Left lung (tissue), 14 donors: ENCODE measurements at places on chromosomes 13 and 19. TPM values are rescaled to one million over a fixed set of nuclear protein-coding genes. Genes with fewer than 3 reads are reported as not detected.

- no peak for DNase-seq
Measured at GRCh38 chr19:19602713-19603324, 15.7 kb downstream of the PBX4 start.

- no peak for DNase-seq
Measured at GRCh38 chr19:51139299-51140014, 2.6 kb upstream of the SIGLEC7 start.

GRCh38 chr13:29073755-29074154 is 253.6 kb downstream of the MTUS2 start:
- DNase-seq = no peak

DNA sequence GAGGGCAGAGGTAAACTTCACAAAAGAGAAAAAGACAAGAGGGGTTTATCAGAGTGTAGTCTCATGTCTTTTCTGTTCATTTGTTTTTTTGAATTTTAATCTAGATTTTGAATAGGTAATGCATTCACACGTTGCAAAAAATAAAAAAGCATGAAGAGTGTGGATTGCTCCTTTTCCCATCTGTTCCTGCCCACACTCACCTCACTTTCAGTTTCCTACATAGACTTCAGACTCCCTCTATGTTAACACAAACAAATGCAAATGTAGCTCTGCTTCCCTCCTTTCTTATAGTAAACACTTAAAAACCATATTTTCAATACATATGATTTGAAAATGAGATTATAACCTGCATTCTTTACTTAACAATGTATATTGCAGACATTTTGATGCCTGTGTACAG is 20.3 kb downstream of the TNFSF13B start:
- no peak for DNase-seq

- DNase-seq = no peak
Measured at GRCh38 chr13:83340170-83340569, 542.1 kb downstream of the SLITRK1 start.

GRCh38 chr13:75415694-75416093 is 66.3 kb downstream of the TBC1D4 start:
- DNase-seq = no peak

GRCh38 chr13:37357548-37357947 is 241.0 kb downstream of the POSTN start:
- DNase-seq = no peak

ZNF480 gene
- 14.9 TPM for polyA plus RNA-seq

SERPINE3 gene
- polyA plus RNA-seq = 1.2 TPM

PCDH9 gene
- polyA plus RNA-seq = 2.1 TPM

ZNF71 gene
- 8.2 TPM for polyA plus RNA-seq

C19orf47 gene
- 11.4 TPM for polyA plus RNA-seq
